Uterus (tissue), 4 donors: ENCODE measurements at places on chromosomes 12 and 14. TPM values are rescaled to one million over a fixed set of nuclear protein-coding genes. Genes with fewer than 3 reads are reported as not detected.

Gene SERPINA12
- total RNA-seq, result not detected

Gene DTX1
- 3.4 TPM for total RNA-seq

Gene CLEC9A
- total RNA-seq, result not detected

Gene SIX6
- not detected for total RNA-seq

Gene ANO4
- total RNA-seq, result 18.5 TPM

Gene NEUROD4
- total RNA-seq, result not detected

Gene MYF5
- not detected for total RNA-seq

Gene HCAR1
- 3.3 TPM for total RNA-seq

Gene ZBTB42
- 5.7 TPM for total RNA-seq

Gene TAS2R7
- total RNA-seq, result not detected

Gene RD3L
- total RNA-seq, result not detected

Gene HOXC6
- total RNA-seq, result 2.1 TPM
